ENCODE measurements at places on chromosomes 11 and 22.

GRCh38 chr11:108084811-108085210, 36.6 kb upstream of the ACAT1 start:
- DNase-seq: no peak

DNA sequence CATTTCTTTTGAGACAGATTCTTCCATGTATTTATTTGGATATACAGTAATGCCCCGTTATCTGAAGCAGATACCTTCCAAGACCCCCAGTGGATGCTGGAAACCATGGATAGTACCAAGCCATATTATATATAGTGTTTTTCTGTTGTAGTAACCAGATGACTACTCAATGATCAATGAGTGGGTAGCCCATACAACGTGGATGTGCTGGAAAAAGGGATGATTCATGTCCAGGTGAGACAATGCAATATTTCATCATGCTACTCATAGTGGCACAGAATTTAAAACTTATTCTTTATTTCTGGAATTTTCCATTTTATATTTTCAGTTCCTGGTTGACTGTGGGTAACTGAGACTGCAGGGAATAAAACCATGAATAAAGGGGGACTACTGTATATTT, 427.5 kb downstream of the METTL15 start:
- DNase-seq: no peak

GRCh38 chr11:111612224-111612623, 10.0 kb downstream of the SIK2 start:
- DNase-seq: no peak

DNA sequence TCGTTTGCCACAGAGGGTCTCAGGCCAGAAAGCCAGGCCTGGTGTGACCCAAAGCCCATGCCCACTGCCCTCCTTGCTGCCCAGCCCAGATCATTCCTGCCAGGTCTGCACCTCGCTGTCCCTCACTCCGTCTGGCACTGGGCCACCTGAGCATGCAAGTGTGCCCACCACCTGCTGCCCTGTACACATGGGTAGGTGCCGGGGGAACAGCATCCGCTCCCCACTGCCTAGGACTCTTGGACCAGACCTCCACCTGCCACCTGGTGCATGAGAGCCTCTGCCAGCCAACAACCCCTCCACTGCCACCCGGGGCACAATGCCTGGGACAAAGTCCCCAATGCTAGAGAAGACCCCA, 12.5 kb downstream of the MGAT3 start:
- no peak for DNase-seq

- no peak for DNase-seq
Observed at GRCh38 chr11:112348480-112349029, 87.9 kb upstream of the PLET1 start.

GRCh38 chr11:27228906-27229290, 134.1 kb downstream of the CCDC34 start:
- DNase-seq: no peak

GRCh38 chr11:93063086-93063485, 93.6 kb downstream of the MTNR1B start:
- no peak for DNase-seq

GRCh38 chr11:128786507-128786906, 80.6 kb downstream of the KCNJ1 start:
- no peak for DNase-seq

- peak; percentile 76 for DNase-seq
Observed at GRCh38 chr11:32005786-32006416, 85.0 kb upstream of the RCN1 start.

DNA sequence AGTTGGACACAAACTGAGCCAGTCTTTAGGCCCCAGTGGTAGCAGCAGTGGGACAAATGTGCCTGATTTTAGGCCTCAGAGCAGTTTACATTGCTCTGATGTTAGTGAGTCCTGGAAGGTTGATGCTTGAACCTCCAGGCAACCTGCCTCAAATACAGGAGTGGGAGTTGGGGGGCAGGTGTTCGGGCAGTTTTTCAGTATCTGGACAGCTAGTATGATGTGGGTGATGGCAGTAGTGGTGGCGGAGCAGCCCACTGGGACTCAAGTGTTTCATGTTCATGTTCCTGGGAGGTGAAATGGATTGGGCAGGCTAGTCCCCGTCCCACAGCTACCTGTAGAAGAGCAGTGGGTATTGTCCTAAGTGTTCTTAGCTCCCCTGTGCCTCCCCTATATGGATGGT, 857.8 kb downstream of the JRKL start:
- no peak for DNase-seq

DNA sequence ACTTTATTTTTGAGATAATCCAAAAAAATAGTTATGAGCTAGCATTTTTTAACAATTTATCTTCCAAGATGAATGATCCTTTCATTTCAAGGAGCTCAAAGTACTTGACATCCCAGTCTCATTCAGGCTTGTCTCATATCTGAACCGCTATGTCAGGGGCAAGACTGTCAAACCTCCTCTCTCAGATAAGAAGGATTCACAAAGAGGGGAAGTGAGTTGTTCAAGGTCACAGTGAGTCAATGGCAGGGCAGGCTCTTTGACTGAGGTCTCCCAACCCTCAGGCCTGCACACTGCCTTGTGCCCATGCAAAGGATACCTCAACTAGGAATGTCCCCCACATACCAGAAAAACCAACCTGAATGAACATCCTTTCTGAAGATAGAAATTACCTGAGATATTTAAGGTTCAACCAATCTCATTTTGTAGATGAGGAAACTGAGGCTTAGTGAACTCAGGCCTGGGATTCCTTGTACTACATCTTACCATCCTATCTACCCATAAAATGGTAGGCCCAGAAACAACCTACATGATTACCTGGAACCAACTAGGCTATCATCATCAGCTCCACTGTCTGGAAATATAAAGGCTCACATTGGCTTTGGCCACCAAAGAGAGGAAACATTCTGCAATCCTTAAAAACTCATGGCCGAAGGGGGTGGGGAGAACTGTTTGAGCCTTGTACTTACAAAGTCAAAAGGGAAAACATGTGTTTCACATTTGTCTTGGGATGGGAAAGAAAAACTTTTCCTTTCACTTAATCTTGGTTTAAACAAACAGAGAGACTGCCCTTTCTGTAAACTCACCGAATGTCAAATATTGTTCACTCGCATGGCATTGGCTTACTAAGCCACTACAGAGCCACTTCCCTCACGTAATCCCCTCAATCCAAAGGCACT, 51.1 kb downstream of the LIF start:
- DNase-seq: no peak

DNA sequence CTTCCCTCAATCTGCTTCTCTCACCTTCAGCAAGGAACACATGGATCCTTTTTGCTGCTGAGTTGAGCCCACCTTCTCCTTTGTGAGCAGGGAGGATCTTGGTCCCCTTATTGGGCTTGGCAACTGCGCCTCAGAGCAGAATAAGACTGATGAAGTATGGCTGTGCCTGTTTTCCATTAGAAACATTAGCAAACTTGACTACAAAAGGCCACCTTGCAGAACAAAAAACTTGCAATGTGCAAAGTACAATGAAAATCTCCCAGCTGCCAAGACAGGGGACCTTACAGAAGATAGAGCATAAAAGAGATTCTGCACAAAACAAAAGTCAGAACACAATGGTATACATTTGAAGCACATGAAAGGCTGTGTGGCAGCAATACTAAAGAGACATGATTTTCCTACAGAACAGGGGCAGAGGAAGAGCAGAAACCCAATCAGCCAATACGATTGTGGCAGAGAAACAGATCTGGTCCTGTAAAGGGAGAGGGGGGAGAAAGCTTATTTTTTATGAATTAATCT, 173.5 kb upstream of the SNX19 start:
- no peak for DNase-seq

- DNase-seq: no peak
Observed at GRCh38 chr11:114145166-114145775, 85.8 kb downstream of the ZBTB16 start.

GRCh38 chr11:35676611-35676965, 14.0 kb downstream of the TRIM44 start:
- no peak for DNase-seq

DNA sequence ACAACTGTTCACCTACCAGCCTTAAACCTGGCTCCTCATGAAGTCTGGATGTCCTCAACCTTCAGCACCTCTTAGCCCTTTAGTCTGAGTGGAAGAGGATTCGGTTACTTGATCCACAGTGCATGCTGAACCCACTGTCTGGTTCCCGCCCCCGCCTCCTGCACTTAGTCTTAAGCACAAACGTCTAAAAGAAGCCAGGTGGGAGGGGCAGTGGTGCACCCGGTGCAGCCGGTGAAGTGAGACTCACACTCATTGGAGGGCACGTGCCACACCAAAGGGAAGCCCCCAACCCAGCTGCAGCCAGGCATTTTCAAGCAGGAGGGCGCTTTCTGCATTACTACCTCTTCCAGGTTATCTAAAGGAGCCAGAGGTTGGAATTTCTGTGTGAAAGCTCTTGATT, 146.8 kb downstream of the COMMD9 start:
- no peak for DNase-seq

DNA sequence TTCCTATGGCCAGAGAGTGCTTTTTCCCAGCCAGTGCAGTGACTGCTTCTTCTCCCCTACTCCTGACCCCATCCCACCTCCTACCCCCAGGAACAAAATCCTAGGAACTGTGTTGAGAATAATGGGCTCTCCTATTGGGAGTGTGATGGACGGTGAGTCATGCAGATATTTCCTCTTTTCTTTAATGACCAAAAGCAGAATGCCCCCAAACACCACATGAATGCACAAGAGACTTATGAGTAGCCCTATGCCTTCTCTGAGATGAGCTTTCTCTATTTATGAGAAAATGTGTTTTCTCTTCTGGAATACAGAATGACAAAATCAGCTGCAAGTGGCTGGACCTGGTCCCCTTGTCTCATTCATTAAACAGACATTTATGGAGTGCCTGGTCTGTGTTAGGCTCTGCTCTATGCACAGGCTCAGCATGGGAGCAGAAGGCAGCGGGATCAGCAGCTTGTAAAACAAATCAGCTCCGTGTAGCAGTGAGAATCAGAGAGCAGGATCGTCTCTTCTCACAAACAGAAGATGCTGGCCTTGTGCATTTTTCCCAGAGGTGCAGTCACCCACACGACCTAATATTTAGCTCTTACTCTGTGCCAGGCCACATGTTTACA, 47.5 kb upstream of the GALNT18 start:
- DNase-seq: no peak

GRCh38 chr11:79094616-79095015, 346.2 kb downstream of the TENM4 start:
- DNase-seq: no peak

- no peak for DNase-seq
Observed at GRCh38 chr11:70712471-70712870, 314.1 kb downstream of the CTTN start.

DNA sequence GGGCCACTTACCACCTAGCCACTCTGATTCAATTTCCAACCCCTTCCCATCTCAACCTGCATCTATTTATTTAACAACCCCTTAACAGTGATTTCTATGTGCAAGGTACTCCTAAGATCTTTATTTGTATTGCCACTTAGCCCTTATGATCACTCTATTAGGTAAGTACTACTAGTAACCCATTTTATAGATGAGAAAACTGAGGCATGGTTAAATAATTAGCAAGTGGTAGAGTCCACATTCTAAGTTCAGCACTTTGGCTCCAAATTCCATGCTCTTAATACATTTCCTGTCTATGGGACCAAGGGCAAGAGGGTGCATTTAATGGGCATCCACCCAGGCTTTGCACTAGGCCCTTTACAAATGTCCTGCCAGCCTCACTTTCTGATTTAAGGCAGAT, 38.1 kb upstream of the CSNK2A3 start:
- no peak for DNase-seq
